Fibroblast of lung (primary cell): ENCODE measurements at places on chromosomes 1 and 21. TPM values are rescaled to one million over a fixed set of nuclear protein-coding genes. Genes with fewer than 3 reads are reported as not detected.

DNA sequence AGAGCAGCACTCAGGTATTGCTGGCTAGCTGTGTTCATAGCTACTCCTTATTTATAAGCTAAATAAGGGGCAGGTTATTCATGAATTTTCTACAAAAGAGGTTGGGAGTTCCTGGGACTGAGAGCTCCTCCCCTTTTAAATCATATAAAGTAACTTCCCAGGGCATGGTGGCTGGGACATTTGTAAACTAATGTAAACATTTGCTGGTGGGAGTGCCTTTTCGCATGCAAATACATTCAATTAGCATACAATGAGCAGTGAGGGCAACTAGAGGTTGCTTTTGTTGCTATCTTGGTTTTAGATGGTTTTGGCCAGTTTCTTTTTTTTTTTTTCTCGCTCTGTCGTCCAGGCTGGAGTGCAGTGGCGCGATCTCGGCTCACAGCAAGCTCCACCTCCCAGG lies 43.4 kb downstream of the GNPAT start:
- no peak for DNase-seq

GRCh38 chr1:191490303-191490702 lies 668.0 kb upstream of the RGS18 start:
- no peak for DNase-seq

- no peak for DNase-seq
Measured at GRCh38 chr1:42209526-42210251, 45.1 kb upstream of the GUCA2A start.

- no peak for DNase-seq
Measured at GRCh38 chr1:53510215-53510614, 51.0 kb downstream of the DMRTB1 start.

GRCh38 chr1:41319106-41319755 lies 42.0 kb upstream of the FOXO6 start:
- no peak for DNase-seq

DNA sequence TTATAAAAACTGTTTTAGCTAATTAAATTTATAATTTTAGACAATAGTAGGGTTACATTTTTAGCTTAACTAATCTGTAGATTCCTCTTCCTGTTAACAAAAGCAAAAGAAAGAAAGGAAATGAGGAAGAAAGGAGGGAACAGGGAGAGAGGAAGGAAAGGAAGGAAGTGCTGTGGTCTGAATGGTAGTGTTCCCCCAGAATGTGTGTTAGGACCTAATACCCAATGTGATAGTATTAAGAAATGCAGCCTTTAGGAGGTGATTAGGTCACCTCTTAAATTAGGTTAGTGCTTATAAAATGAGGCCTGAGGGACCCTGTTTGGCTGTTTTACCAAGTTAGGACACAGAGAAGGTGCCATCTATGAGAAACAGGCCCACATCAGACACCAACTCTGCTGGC lies 136.9 kb upstream of the SAMSN1 start:
- DNase-seq, result no peak

GRCh38 chr1:234535763-234536515 lies 57.0 kb upstream of the TARBP1 start:
- DNase-seq, result peak; percentile 61

DNA sequence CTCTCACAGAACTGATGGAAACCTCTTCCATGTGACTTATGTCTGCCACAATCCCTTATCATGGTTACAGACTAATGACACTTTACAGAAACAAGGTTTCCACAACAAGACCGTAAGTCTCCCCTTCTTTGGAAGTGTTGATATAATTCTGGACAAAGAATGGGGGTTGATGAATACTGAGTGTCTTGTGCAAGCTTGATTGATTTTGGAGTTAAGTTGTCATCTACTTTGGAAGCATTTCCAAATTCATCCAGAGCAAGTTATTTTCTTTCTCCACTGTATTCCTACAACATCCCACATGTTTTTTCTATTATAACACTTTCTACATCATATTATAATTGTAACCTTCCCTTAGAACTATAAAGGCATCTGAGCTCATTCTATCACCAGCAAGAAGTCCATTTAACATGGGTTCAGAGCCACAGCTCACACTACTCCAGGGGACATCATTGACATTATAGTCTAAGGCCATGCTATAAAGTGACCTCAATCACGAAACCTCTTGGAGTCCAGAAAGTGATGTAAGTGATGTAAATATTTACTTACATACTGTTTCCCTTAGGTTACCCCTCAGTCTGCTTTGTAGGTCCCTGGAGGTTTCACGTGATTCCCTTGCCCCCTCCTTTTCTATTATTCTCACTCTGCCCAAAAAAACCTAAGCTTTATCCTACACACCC lies 125.7 kb upstream of the PBX1 start:
- no peak for DNase-seq

DNA sequence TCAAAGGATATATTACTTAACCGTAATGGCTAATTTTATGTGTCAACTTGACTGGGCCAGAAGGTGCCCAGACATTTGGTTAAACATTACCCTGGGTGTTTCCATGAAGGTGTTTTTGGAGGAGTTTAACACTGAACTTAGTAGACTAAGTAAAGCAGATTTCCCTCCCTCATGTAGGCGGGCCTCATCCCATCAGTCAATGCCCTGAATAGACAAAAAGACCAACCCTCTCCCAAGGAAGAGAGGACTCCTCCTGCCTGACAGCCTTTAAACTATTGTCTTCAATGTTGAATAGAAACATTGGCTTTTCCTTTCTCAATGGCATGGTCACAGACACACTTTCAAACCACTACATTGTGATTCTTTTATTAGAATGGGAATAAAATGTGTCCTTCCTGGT lies 121.9 kb downstream of the SETD4 start:
- no peak for DNase-seq

GRCh38 chr1:153888533-153888932 lies 34.2 kb downstream of the GATAD2B start:
- peak; percentile 20 for DNase-seq

- DNase-seq, result peak; percentile 26
Measured at GRCh38 chr1:88378560-88378959, 305.5 kb upstream of the PKN2 start.

GRCh38 chr1:24875991-24876506 lies 54.0 kb downstream of the RUNX3 start:
- DNase-seq, result no peak

- DNase-seq, result no peak
Measured at GRCh38 chr1:147847831-147848230, 54.8 kb upstream of the GJA8 start.

- no peak for DNase-seq
Measured at GRCh38 chr1:88678405-88678804, 5.7 kb upstream of the PKN2 start.

- no peak for DNase-seq
Measured at GRCh38 chr1:209370241-209370995, 213.1 kb upstream of the CAMK1G start.

- DNase-seq, result peak; percentile 75
Measured at GRCh38 chr1:40802078-40802741, 18.6 kb downstream of the KCNQ4 start.

DNA sequence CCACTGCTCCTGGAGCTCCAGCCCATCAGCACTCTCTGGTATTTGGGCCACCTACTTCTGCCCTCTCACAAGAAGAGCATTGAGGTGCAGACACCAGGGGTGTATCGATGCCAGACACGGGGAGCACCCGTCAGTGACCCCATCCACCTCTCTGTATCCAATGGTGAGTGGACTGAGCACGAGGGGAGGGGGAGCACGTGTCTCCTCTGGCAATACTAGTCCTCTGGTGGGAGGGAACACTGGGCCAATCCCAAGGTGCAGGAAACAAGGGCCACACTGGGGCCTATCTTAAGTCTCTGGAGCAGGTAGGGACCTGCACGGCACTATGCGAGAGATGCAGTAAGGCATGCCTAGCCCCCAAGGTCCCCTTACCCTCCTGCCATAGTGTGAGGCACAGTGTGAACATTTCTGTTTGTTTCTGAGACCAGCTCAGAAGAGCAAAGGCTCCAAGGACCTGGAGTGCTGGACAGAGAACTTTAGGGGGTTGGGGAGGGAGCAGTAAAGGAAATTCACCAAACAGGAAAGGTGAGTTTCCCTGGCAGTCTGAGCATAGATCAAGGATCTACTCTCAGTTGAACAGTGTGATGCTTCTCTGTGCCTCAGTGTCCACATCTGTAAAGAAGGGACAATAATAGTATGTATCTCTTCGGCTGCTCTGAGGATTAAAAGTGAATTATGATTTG lies 2.3 kb downstream of the FCRLB start:
- DNase-seq, result no peak

SLC37A1 gene
- total RNA-seq, result 2.8 and 6.4 TPM in 2 replicates

OR14K1 gene
- not detected in 2 replicates for total RNA-seq

FHAD1 gene
- total RNA-seq, result 0.66 and 0.77 TPM in 2 replicates

ILDR2 gene
- under 0.01 TPM in 2 replicates for total RNA-seq

SLC16A4 gene
- 42.6 and 64.4 TPM in 2 replicates for total RNA-seq
